CD4-positive, alpha-beta T cell treated with Interleukin-15 for 1 hour (primary cell): ENCODE measurements at places on chromosomes 5 and 9.

DNA sequence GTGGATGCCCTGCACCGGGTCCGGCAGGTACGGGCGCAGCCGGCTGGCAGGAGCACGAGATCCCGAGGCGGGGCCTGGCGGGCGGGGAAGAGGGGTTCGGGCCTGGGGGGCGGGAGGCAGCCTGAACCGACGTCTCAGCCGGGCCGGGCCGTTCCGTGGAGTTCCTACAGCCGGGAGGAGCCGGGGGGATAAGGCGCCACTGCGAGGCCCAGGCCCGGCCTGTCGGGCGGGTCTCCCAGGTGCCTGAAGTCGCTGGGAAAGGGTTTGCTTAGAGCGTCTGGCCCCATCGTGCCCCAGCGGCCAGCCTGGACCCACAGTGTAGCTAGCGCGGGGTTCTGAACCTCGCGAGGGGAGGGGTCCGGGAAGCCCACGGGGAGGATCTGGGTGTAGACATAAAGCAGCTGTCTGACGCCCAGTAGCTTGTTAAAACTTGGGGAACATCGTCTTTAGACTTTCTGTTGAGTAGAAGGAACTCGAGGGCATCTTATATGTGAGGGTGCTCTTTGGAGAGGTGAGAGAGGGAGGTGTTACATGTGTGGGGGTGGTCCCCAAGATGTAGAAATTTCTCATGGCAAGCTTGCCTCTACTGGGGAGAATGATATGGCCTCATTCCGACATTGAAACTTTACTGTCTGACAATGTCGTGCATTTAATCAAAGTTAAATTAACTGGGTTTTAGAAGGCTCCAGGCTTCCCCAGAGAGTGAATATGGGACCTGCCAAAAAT lies 524 bp downstream of the FUBP3 start:
- DNase-seq: no peak

GRCh38 chr5:71971862-71972261 lies 135.4 kb upstream of the MAP1B start:
- no peak for DNase-seq

DNA sequence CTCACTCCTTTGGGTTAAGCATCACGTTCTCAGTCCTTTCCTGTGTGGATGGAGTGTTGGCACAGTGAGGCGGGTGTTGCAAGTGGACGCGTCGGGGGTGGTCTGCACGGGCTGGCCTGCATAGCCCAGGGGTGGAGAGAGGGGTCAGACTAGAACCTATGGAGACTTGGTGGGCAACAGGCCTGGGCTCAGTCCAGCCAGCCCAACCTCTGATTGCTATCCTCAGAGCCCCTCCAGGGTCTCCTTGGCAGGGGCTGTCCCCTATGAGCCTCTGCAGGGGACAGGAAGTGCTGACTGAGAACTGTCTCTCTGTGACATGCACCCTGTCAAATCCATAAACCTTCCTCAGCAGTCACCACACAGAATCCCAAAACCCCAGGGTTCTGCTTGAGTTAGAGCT lies 2.3 kb downstream of the DCANP1 start:
- no peak for DNase-seq

DNA sequence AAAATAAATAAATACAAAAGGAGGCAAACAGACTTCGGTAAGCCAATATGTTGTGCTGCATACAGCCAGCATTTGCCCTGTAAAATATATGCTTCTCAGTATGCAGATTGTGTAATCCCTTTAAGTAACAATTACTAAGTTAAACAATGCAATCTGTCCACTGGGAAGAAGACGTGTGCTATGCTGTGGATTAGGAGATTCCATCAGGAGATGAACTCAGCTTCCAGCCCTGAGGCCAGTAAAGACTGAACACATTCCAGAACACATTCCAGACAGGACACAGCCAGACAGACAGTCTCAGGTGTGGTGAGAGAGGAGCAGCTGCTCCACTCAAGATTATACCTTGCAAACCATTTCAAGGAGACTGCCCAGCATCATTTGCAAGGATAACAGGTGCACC lies 97.8 kb downstream of the MPDZ start:
- DNase-seq: no peak

GRCh38 chr5:164062304-164062703 lies 556.9 kb downstream of the MAT2B start:
- DNase-seq: no peak

- DNase-seq: no peak
Observed at GRCh38 chr5:68482199-68482598, 266.6 kb downstream of the PIK3R1 start.

DNA sequence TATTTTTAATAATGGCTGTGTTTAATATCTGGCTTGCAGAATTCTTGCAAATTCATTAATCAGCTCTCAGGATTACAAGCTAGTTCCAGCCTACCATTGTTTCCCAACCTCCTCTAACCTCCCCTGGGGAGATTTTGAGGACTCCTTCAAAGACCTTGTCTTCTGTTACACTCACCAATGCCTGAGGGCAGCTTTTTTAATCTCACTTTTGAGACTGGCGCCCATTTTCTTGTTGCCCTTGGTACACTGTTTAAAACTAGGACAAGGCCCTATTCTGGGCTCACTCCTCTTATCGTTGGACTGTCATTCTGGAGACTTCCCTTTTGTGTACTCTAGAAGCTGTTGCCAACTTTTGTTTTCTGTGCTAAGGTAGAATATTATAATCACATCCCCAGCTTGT lies 13.6 kb upstream of the EQTN start:
- no peak for DNase-seq

- DNase-seq: no peak
Observed at GRCh38 chr5:76716456-76717157, 681 bp downstream of the F2R start.

DNA sequence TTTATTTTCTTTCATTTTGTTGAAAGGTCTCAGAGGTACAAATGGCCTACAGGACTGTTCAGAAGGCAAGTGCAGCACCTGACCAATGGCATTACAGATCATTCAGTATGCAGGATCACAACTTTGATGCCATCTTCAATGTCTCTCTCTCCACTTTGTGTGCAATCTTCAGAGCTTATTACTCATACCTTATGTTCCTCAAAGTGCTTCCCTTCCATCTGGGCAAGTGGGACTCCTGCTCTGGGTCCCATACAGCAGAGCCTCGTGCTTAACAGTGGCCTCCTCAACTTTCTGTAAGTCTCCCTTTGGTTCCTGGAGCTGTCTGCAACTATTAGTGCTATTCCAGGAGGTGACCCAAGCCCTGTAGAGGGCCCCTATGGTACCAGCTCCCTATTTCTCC lies 358.4 kb upstream of the RPS23 start:
- DNase-seq: no peak

DNA sequence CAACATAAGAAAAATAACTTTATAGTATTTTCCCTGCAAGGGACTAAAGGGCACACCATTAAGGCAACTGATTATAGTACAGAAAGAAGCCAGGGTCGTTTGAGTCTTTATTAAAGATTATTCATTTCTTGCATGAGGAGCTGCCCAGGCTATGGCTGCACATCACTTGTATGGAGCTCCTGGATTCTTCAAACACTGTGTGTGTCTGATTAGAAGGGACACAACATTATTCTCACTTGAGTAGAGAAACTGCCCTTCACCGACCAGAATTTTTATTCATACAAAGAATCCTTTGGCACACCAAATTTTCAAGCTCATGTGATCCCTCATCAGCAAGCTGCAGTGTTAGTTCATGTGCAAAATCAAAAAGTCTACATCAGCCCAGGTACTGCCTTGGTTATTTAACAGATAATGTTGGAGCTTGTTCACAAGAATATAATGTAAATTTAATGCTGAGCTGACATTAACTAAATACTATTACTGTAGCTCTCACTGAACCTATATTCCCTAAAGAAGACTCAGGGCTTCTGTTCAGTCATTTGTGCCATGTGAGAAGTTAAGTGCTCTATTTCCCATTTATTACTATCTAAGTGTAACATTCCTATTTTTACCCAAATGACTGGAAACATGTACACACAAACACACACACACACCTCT lies 9.9 kb downstream of the C5orf63 start:
- no peak for DNase-seq

DNA sequence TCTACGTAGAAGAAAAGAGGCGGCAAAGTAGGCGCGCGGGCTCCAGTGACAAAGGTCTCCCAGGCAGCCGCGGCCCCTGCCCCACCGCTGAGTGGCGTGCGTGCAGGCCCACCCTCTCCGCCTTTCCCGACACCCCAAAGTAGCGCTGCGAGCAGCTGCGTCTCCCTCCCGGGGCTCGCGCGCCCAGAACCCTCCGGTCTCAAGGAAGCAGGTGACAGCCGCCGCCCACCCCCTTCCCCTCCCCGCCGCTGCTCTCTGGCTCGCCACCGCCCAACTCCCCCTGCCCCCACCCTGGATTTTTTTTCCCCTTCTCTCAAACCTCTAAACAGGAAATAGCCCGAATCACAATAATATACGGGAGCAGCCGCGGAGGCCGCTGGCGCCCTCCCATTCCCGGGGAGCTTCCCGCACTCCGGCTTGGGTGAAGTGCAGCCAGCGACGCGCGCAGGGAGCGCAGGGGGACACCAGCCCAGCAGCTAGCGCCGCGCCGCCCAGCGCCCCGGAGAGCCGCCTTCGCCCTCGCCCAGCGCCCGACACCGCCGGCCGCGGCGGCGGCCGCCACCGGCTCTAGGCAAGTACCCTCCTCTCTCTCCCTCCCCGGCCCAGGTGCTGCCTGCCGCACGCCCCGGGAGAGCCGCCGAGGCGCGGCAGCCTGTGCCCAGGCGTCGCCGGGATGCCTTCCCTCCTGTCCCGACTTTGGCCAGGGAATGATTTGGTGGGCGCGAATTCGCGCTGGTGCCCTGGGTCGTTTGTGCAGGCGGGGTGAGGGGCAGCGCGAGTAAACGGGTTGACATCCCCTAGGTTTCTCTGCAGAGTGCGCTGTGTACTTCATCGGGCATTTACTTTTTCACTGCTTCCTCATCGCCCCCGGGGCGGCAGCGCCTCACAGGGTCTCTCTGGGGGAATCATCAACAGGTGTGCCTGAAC lies 52.7 kb upstream of the TJP2 start:
- DNase-seq: peak; percentile 18

DNA sequence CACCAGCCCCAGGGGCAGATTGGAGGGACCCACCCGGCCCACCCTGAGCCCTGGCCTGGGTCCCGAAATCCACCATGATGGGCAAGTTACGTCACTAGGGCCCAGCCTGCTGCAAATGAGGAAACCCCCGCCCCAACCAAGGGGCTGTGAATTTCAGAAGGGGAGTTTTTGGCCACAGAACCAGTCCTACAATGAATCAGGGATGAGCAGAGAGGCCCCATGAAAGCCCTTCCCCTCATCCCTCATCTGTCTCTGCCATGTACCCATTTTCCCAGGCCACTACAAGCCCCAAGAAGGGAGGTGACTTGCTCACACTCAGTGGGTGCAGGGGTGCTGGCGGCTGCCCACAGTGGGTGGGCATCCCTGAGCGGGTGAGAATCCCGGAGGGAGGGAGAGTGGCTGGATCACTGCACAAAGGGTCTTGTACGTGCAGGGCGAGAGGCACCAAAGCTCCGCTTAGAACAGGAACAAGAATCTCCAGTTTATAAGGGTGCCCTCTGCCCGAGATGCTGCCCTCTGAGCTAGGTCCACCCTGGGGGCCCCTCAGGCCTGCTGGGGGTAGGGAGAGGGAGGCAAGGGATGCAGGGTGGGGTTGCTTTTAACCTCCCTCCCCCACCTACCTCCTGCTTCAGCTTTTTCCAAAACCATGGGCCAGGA lies 10.4 kb upstream of the TCF7 start:
- DNase-seq: no peak

DNA sequence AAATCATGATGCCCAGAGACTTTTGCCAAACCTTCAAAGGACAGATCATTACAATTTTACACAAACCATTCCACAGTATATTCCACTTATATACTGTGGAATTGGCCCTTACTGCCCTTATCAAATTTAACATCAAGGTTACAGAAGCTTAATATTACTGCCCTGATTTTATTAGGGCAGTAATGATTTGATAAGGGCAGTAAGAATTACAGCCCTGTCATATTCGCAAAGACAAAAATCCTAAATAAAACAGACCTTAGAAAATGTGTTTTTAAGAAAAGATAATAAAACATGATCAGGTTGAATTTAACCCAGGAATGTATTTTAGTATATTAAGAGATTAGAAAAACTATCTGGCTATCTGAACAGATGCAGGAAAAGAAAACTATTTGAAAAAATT lies 7.7 kb upstream of the TMEM161B start:
- no peak for DNase-seq

DNA sequence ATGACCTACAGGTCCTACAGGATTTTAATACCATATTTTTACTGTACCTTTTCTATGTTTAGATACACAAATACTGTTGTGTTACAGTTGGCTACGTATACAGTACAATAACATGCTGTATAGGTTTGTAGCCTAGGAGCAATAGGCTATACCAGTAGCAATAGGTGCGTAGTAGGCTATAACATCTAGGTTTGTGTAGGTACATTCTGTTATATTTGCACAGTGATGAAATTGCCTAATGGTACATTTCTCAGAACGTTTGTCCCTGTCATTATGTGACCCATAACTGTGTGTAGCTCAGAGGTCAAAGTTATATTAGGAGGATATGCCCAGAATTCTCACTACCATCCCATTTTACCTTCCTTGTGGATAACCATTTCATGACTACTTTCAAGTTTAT lies 59.7 kb downstream of the NIPBL start:
- DNase-seq: no peak

DNA sequence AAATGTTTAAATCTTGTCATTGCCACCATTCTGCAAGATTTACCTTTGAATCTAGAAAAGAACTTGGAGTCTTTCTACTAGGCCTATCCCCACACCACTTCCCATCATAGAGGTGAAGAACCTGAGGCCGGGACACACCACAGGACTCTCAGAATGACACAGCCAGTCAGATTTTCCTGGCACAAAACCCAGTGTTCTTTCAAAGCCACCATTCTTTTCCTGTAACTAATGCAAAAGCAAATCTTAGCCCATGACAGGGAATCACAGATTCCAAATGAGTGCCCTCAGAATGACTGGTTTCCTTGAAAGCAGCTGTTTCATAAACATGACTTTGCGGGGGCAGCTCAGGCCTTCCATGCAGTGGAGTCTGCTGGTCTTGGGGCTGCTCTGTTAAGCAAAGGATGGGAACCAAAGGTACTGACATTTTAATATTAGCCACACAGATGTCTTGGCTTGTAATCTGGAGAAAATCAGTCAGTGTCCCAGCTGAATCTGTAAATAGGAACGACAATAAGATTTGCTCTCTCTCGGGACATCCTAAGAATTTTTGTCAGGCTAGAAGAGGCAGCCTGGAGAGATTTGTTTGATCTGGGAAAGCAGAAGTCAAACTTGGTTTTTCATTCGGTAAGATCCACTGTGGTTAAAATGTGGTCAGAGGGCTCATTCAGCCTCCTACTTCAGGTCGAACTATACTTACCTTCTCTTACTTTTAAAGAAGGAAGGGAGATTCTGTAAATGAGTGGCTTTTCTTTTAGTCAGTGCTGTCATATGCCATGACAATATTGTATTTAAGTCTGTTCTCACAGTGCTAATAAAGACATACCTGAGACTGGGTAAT lies 115.1 kb downstream of the PALM2AKAP2 start:
- no peak for DNase-seq

GRCh38 chr5:38286002-38286401 lies 27.6 kb downstream of the EGFLAM start:
- no peak for DNase-seq

GRCh38 chr9:36194326-36195000 lies 3.7 kb downstream of the CLTA start:
- no peak for DNase-seq
